ENCODE measurements at places on chromosomes 7 and 10. TPM values are rescaled to one million over a fixed set of nuclear protein-coding genes. Genes with fewer than 3 reads are reported as not detected.

DNA sequence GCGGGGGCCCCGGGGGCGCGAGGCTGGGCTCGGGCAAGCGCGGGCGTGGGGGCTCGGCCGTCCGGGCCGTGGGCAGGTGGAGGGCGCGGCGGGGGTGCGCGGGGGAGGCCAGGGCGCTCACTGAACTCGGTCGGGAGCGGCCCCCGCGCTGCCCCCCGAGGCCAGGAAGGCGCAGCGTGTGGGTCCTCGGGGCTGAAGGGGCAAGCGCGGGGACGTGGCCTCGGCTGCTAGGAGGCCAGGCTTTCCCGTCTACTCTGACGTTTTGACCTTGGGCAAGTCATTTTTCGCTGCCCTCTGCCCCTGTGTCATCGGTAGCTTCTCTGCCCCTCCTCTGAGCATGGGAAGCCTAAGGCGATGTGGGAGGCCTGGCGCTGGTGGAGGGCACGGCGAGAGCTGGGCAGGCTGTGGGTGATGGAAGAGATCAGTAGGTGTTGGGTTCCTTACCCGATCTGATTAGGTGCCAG lies 441 bp downstream of the FBH1 start:
- DNase-seq: no peak

The SRPK2 gene
- 34.9 TPM for polyA plus RNA-seq

The ZNF485 gene
- polyA plus RNA-seq: 2.7 TPM

GRCh38 chr7:153628825-153629224 lies 423.4 kb upstream of the DPP6 start:
- DNase-seq: no peak

DNA sequence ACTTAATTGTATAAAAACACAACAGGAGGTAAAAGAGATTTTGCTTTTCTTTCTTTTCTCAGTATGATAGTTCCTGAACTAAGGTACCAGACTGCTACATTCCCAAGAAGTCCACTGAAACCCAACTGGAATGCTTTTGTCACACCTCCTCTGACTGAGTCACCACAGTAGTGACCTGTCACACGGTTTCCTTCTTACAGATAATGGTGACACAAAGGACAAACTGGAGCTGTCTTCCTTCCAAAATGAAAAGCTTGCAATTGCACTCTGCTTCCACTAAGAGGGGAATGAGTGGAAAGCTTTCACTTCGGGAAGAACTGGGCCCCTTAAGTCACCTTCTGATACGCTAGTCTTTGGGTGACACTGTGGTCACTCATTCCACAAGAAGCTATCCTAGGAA lies 122.2 kb downstream of the KMT2E start:
- DNase-seq: no peak

DNA sequence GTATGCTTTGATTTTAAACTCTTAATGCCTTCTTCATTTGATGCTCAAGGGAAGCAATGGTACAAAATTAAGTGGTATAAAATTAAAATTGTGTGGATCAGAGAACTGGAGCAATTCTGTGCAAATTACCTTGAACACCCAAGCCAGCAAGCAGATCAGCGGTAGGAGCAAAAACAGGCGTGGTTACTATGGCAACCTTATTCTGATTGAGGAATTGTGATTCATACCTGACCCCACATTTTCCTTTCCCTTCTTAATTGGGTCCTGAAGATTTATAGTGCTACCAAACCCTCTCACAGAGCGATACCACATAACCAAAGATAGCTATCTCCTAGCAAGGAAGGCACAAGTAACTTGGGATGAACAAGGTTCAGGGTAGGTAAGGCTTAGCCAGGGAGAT lies 72.5 kb upstream of the FZD1 start:
- no peak for DNase-seq

The OPALIN gene
- polyA plus RNA-seq: not detected

DNA sequence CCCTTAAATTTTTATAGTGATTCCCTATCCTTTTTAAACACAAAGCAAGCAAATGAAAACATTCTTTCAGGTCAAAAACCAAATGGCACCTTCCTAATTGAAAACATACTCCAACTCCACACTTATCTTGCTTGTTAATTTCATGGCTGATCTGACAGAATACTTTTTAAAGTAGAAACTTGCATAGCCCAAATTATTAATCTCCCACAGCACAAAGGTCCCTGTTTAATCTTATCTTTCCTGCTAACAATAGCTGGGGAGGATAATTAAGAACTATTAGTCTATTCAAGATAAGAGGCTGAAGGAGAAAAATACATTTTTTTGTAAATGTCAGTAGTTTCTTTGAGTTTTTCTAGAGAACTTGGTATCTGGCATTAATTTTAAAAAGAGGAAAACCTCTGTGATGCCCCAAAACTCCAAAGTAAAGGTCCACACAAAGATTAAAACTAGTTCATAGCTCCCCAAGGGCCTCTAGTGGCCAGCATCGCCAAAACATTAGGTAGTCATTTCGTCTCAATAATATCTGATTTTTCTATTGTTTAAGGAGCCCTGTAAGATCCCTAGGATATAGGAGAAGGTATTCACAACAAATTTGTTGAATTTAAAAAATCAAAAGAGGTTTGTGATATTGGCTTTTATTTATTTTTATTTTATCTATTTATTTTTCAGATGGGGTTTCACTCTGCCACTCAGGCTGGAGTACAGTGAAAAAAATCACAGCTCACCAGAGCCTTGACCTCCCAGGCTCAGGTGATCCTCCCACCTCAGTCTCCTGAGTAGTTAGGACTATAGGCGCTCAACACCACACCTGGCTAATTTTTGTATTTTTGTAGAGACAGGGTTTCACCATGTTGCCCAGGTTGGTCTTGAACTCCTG lies 14.7 kb downstream of the CDNF start:
- no peak for DNase-seq

The CYCS gene
- polyA plus RNA-seq: 147 TPM

GRCh38 chr10:63480237-63480636 lies 14.5 kb upstream of the JMJD1C start:
- no peak for DNase-seq

The PLPP4 gene
- 0.10 TPM for polyA plus RNA-seq

The TUBAL3 gene
- 0.20 TPM for polyA plus RNA-seq

GRCh38 chr10:132921818-132922807 lies 20.3 kb downstream of the CFAP46 start:
- DNase-seq: no peak

Data from forelimb muscle (tissue), 1 donor.